ENCODE measurements at places on chromosomes 11 and 22. TPM values are rescaled to one million over a fixed set of nuclear protein-coding genes. Genes with fewer than 3 reads are reported as not detected.

Gene PTPRJ
- 0.71 TPM for polyA plus RNA-seq

Gene EPS8L2
- 0.47 TPM for polyA plus RNA-seq

Gene HTR3B
- polyA plus RNA-seq = not detected

- no peak for DNase-seq
These were observed 16.4 kb downstream of the RPL27A start for GRCh38 chr11:8698917-8699441.

GRCh38 chr11:41333357-41333756 is 126.1 kb downstream of the LRRC4C start:
- no peak for DNase-seq

GRCh38 chr11:12695873-12696272 is 21.7 kb downstream of the TEAD1 start:
- DNase-seq = no peak
